ENCODE measurements at places on chromosomes 1 and 21.

DNA sequence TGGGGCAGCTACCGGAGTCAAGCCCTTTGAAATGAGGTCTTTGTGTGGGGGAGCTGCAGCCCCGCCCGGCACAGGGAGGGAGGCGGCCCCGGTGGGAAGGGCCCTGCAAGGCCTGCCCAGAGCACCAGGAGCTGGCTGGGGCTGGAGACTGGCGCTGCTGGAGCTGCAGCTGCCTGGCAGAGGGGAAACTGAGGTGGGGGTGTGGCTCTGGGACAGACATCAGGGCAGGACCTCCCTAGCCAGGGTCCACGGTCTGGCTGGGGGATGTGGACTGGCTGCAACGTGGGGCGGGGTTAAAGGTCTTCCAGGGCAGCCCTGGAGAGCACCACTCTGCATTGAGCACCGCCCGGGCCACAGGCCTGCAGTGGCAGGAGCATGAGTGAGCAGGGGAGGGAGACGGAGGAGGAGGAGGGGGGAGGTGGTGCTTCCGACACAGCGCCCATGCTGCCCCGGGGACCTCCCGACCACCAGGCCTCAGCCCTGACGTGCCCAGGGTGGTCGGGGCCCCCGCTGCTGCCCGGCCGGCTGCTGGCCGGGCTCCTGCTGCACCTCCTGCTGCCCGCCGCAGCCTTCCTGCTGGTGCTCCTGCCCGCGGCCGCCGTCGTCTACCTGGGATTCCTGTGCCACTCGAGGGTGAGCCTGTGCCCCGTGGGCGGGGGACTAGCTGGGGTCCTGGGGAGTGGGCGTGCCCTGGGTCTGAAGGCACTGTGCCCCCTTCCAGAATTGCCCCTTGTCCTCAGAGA is 4.8 kb upstream of the ANKRD65 start:
- no peak for DNase-seq

DNA sequence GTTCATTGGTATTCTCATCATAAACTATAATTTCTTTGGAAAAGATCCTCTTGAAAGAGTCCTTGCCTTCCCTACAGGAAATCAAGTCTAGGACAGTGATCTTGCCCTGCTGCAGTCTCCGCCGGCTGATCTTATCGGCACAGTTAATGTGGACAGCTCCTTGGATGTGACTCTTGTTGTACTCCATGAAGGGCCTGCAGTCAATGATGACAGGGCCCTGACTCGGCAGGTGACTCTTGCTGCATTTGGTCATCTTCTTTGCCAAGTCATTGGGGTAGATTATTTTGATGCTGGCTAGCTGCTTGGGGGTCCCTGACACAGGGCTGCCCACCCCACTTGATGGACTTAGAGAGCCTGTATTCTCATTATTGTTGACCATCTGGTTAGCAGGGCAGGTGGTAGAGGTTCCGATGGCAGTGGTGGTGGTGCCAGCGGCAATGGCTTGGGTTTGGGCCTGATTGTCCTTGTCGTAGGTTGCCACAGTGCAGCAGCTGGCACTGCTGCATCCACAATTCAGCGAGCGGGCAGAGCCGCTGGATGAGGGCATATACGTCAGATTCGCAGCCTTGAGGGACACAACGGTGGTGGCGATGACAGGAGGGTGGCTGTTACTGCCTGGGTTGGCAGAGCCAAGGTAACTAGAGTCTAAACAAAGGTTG is 2.7 kb downstream of the DUSP10 start:
- no peak for DNase-seq

GRCh38 chr1:42940851-42941639 is 17.6 kb downstream of the SLC2A1 start:
- DNase-seq: no peak

DNA sequence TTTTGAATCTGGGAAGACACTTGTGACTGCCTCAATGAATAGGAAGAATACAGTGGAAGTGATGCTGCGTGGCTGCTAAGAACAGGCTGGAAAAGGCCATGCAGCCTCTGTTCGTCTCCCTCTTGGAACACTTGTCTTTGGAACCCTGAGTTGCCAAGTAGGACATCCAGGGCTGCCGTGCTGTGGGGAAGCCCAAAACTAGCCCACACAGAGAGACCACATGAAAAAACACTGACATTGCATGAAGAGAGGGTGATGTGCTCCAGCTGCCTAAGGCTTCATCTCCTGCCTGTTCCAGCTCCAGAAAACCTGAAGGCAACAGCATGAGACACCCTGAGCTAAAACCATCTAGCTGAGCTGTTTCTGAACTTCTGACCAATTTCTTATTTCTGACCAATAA is 61.1 kb upstream of the GNG4 start:
- no peak for DNase-seq

DNA sequence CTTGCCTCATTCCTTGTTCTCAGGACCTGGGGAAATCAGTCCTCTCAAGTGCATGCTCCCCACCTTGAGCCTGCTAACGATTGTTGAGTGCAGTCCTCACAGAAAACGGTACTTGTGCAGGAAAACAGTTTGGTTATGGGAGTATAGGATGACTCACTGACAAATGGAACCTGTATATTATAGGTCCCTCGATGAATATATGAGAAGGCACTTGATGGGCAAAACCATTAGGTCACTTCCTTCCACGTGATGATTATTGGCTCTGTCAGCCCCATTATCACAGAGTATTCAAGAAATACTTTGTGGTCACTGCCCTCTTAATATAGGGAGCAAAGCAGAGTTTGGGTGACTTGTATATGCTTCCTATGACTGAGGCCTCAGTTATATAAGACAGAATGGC is 6.2 kb downstream of the CCDC17 start:
- DNase-seq: no peak

- DNase-seq: no peak
Observed at GRCh38 chr1:69976896-69977295, 228.5 kb downstream of the LRRC40 start.

- DNase-seq: no peak
Observed at GRCh38 chr21:45086337-45086958, 12.1 kb downstream of the ADARB1 start.

- DNase-seq: no peak
Observed at GRCh38 chr21:33733601-33734000, 91.3 kb downstream of the ITSN1 start.

- no peak for DNase-seq
Observed at GRCh38 chr1:246836209-246836966, 95.4 kb downstream of the AHCTF1 start.

GRCh38 chr1:242025681-242026080 is 26.8 kb upstream of the MAP1LC3C start:
- no peak for DNase-seq

- no peak for DNase-seq
Observed at GRCh38 chr1:248406721-248407692, 4.2 kb downstream of the OR2T1 start.

GRCh38 chr1:71919811-71920509 is 362.4 kb downstream of the NEGR1 start:
- no peak for DNase-seq

GRCh38 chr1:41715441-41716095 is 203.2 kb downstream of the HIVEP3 start:
- no peak for DNase-seq

DNA sequence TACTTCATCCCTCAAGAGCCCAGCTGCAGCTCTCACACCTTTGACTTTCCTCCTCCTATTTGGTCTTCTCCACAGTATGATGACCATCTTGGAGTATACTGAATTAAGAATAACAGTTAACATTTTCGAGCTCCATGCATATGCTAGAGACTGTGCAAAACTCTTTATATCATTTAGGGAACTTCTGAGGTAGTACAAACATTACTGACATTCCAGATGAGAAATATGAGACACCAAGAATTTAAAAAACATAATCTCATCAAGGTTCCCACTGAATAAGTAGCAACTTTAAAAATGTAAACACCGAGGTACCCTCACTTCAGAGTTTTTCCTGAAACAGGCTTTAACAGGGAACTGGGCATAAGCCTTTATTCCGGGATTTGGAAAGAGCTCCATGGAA is 22.7 kb downstream of the FMO3 start:
- DNase-seq: no peak
